ENCODE measurements at places on chromosomes 6 and 20. TPM values are rescaled to one million over a fixed set of nuclear protein-coding genes. Genes with fewer than 3 reads are reported as not detected.

DNA sequence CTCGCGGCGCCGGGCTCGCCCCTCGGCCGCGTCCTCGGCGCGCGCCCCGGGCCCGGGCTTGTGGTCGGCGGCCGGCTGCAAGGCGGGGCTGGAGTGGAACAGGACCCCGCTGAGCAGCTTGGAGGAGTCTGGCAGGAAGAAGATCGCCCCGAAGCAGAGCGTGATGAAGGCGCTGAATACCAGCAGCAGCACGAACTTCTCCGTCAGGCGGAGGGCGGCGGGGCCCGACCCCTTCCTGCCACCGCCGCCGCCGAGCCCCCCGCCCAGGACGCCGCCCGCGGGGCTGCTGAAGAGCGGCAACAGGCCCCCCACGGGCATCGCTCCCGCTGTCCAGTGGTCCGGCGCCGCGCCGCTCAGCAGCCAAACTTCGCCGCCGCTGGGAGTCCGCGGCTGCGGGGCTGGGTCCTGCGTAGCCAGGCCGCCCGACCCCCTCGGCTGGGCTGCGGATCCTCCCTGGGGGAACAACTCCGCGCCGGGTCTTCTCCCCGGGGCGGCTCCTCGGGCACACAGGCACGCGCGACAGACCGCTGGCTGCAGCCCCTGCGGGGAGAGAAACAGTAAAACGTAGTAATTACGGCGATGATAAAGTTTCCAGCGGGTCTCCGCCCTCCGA is 707 bp downstream of the MAN1A1 start:
- peak; percentile 42 for DNase-seq

The MDFI gene
- not detected for total RNA-seq

DNA sequence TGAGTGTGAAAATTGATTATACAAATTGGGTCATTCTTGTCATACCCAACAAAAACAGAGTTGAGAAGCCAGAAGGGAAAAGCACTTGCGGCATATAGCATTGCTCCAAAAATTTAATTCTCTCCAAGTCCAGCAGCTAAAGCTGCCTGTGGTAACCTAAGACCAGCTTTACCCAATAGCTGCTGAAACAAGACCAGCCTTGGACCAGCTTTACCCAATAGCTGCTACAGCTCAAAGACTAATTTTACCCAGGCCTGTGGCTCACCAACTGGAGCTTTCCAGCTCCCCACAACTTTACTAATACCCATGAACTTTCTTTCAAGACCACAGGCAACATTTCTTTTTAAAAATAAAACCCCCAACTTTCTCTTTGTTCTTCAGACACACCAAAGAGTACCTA is 32.8 kb upstream of the ZNF133 start:
- no peak for DNase-seq

DNA sequence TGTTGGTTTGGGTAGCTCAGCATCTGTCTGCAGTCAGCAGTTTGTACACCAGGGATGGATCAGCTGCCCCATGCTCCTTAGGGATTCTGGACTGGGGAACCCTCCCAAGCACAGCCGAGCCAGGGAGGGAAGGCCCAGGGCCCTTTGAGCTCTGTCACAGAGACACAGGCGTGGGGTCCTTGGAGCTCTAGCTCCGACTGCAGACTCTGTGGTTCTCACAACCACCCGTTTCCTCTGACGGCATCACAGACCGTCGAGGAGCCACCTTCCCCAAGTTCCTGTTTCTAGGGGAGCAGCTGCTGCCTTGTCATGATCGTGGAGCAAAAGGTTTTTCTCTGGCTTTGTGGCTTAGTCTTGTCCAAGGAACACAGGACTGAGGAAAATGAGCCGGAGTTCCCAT is at the start of gene SLA2:
Gene SLA2, minus strand, starts transcription at position 199 of the 400 bp plus-strand sequence. CDS start 4,861 bp downstream, outside the sequence.
- DNase-seq, result peak; percentile 84

The TTLL9 gene
- not detected for total RNA-seq

- DNase-seq, result no peak
Measured at GRCh38 chr6:18415207-18415606, 28.1 kb downstream of the RNF144B start.

The FAM162B gene
- total RNA-seq, result not detected

The TTK gene
- 36.8 TPM for total RNA-seq
